ENCODE measurements at places on chromosomes 6 and 20. TPM values are rescaled to one million over a fixed set of nuclear protein-coding genes. Genes with fewer than 3 reads are reported as not detected.

GRCh38 chr6:108322728-108323127 lies 27.9 kb downstream of the AFG1L start:
- no peak for DNase-seq

DNA sequence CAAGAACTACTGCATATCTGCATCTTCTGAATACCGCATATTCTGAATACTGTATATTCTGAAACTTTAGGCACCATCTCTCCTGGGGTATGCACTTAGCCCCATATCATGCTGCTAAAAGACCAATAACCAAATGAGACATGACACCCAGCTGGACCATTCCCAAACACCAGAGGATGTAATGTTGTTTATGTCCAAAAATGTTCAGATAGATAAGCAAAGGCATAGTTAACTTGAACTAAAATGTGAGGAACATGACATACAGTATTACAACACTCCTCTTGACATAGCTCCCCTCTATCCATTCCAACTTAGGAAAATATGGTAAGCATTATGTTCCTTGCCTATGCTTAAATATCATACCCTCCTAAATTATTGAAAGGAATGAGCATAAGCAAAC lies 127.3 kb downstream of the TENT5A start:
- DNase-seq: no peak

DNA sequence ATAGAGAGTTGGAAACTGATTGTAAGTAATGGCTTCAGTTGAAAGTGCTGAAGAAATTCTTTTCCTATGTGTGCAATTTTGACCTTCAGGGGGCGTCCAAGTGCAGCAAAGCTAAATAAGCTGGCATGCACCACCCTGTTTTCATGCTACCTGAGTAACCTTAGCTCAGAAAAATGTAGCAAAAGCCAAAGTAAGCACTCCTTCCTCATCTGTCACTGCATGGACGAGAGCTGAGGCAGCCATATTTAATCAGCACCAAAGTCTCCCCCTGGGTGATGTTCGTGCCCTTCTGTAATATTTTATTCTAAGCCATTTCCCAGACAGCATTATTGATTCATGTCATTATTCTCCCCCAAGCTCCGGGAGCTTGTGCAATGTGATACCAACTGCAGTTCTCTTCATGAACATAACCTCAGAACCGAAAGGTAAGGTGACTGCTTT lies 123.1 kb downstream of the RPS12 start:
- DNase-seq: no peak

GRCh38 chr6:72832271-72832670 lies 210.4 kb downstream of the KCNQ5 start:
- no peak for DNase-seq

DNA sequence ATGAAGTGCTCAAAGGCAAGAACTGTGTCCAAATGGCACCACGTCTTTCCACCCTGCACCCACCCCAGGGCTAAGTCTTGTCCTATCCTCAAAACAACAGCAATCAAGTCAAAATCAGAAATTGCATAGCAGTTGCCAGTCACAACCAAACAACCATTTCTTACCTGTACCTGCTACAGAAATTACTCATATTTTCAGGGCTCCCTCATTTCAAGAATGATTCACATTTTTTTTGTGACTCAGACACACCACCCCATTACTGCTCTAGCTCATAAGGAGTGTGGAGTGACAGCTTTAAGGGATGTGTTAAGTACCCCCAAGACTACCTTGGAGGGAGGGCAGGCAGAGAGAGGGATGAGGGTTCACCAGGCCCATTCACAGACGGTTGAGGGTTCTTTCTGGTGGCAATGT lies 111.7 kb downstream of the TRERF1 start:
- DNase-seq: no peak

DNA sequence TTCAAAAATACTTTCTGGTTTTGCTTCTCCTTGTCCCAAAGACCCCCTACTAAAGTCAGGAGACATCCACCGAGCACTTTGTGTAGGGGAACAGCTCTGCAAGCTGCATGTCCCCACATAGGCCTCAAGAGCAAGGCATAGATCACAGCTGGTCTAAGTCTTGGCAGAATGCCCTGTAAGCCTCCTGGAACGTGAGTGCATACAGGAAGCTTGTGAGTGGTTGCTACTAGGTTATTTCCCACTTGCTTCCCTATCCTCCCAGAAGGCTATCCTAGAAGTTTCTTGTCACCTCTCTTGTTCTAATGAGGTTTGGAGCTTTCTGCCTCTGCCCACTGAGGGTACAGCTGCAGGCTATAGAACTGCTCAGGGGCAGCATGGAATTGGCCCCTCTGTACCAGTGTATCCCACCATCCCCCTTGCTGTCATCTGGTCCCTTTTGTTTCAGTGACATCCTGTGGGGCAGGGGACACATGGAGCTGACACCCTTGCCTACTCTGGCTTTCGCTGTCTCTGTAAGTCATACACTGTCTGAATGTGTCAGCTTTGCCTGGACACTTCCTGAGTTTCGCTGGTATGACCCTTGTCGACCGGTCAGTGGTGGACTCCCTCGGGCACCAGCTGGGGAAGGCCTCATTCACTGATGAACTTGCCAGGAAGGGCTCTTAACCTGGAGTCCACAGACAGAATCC lies 35.6 kb upstream of the KCNK16 start:
- DNase-seq: no peak

- DNase-seq: no peak
These were observed 278.9 kb downstream of the CENPW start for GRCh38 chr6:126618639-126619343.

DNA sequence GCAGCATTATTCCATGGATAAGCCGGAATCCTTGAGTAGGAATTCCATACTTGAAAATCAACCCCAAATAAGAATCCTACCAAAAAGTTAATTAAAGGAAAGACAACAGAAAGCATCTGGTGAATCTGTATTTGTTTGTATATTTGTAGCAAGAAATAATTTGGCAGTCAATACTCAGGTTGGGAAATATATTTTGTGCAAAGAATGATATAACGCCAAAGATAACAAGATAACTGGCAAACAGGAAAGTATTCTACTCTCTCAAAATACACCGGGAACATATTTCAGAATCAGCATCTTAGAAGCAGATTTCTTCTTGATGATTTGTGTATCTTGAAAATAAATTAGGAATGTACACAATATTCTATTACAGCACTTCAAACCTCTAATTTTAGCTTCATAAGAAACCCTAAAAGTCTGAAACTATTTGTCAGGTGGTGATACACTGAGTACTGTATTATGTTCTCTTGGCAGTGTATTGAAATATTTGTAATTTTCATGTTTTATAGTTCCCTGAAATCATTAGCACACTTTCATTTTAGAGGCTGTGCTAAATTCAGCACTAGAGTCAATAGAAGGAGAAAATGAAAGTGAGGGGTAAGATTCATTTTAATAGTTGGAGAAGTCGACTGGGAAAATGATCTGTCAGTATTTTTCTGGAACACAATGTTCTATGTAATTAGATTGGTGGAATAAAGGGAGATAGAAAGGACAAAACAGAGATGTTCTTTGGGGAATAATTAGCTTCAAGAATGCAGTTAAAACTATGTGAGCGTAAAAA lies 879.7 kb upstream of the GJE1 start:
- no peak for DNase-seq

DNA sequence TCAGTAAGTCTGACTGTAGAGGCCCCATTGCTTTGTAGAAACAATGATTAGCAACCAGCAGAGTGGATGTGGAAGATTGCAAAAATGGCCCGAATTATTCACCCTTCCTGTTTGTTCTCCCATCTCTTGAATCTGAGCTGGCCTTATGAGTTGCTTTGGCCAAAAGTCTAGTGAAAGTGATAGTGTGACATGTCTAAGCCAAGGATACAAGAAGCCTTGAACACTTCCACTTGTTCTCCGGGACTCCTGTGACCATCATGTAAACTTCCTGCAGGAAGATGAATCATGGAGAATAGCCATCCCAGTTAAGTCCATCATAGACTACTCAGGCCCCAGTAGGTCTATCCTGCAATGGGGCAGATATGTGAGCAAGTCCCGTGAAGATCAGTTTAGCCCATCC lies 252.0 kb upstream of the JAG1 start:
- DNase-seq: no peak

- DNase-seq: no peak
These were observed 139.1 kb downstream of the SCML4 start for GRCh38 chr6:107684996-107685395.

DNA sequence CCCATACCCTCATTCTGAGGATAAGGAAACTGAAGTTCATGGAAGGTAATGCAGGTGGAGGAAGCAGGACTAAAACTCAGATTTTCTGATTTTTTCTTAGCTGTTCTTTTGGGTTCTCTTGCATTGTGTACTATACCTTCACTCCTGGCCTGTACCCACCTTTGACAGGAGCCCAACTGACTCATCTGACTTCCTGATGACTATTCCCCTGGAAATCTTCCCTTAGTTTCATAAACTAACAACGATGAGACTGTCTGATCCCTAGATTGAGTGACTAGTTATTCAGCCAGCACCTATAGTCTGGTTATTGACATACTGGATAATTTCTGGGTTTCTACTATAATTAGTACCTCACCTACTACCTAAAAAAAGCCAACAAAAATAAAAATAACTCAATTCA lies 10.1 kb downstream of the CRYBG1 start:
- no peak for DNase-seq

DNA sequence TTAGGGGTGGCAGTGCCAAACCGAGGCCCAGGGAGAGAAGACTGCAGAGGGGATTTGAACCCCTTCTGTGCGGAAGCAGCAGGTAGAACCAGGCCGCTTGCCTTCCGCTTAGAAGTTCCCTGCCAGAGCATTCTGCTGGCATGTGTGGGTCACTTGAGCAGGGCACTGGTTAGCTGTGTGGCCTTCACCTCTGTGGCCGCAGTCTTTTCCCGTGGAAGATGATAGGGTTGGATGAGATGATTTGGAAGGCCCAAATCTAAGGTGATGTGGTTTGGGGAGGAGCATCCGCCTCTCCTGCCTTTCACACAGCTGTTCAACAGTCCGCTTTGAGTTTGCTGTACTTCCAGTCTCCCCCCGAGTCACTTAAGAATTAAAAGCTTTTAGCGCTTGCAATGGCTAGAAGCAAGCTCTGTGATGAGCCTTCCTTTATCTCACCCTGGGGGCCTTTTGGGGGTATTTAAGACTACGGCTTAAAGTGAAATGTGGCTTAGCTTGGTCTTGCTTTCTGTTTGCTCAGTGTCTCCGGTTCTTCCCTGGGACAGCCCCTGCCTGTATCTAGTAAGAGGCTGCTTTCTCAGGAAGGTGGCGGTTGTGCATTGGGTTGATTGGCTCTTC lies 743 bp downstream of the CMTR1 start:
- no peak for DNase-seq

- no peak for DNase-seq
These were observed 141.2 kb downstream of the NRN1 start for GRCh38 chr6:5865506-5866031.

- no peak for DNase-seq
These were observed 274.3 kb upstream of the MMS22L start for GRCh38 chr6:97557355-97557754.

GRCh38 chr6:35449287-35449881 lies 2.8 kb upstream of the FANCE start:
- DNase-seq: no peak

- DNase-seq: no peak
These were observed 9.8 kb downstream of the RGS17 start for GRCh38 chr6:153121311-153121710.

DNA sequence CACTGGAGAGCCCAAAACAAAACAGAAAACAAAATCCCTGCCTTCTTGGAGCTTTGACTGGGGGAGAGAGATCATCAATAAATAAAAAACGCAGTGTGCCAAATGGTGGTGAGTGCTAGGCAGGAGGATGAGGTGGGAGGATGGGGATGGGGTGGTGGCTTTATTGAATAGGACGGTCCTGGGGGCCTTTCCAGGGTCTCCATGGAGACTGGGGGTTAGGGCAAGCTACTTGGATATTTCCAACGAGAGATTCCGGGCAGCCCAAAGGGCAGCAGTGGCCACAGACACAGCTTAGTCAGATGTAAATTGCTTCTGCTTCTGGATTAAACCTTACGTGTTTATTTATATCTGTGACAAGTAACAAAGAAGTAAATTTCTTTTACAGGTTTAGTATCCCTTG lies 700.1 kb downstream of the QKI start:
- DNase-seq: no peak

DNA sequence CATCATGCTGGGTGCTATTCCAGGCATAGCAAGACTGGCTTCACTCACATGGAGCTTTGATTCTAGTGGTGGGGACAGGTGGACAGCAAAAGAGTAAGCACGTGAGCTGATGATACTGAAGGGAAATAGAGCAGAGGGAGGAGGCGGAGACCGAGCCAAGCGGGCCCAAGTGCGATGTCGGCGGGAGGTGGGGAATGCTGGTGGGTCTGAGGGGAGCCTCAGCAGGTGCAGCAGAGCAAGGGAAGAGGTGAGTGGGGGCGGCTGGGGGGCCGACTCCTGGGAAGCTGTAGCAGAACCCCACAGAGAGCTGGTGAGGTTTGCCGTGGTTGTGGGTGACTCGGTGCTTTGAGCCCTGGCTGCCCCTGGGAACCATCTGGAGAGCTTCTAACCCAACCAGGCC lies 10.2 kb downstream of the RTEL1 start:
- no peak for DNase-seq

GRCh38 chr6:157525292-157525889 lies 144.4 kb downstream of the ZDHHC14 start:
- DNase-seq: no peak

GRCh38 chr20:49699200-49699992 lies 14.3 kb downstream of the B4GALT5 start:
- DNase-seq: no peak

DNA sequence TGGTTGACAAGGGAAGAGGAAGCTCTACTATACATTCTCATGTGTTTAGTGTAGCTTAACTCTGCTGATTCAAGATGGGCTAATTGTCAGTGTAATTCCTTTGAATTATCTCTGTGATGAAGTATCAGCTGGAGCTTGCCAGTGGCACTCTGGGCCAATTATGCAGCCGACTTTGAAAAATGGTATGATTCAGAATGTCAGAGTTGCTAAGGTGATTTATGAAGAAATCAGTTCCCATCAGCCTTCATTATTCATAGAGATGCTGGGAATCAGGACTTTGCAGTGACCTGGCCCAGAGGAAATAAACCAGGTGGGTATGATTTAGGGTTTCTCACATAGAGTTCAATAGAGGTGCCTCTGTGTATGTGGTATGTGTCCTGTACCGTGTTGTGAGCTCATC lies 33.4 kb downstream of the KCNS1 start:
- no peak for DNase-seq

DNA sequence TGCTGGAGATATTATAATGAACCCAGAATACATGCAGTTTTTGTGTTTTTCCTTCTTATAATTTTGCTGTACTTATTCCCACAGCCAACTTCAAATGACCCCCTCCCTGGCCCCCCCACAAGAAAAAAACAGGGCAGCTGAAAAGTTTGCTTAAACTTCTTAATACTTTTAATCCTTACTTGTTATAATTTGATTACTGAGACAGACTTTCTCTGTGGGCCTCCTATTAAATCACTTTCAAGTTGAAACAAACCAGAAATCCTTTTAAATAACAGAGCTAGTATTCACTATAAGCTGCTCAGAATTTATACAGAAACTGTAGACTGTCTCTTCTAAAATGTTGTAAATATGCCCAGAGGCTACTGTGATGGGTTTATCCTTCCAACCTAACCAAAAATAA lies 106.3 kb downstream of the CENPW start:
- DNase-seq: no peak

- DNase-seq: no peak
These were observed 1.7 kb downstream of the LOC128125822 start for GRCh38 chr6:63573899-63574553.

MYO6 gene
- total RNA-seq: 20.4 TPM

ZNF318 gene
- total RNA-seq: 17.2 TPM

CHRNA4 gene
- total RNA-seq: 0.25 TPM

MPIG6B gene
- total RNA-seq: not detected

C4A gene
- total RNA-seq: 31.4 TPM

LY6G6D gene
- not detected for total RNA-seq

ASIP gene
- total RNA-seq: not detected

DAAM2 gene
- 22.1 TPM for total RNA-seq

ZNF391 gene
- total RNA-seq: 14.2 TPM

ANKEF1 gene
- 4.2 TPM for total RNA-seq

XKR7 gene
- total RNA-seq: not detected

PDYN gene
- not detected for total RNA-seq

All from vagina (tissue), 2 donors.